Activated T-helper 1 cell treated with anti-CD3 and anti-CD28 coated beads, Interleukin-2, amount 50 U/mL, for 16 hours (primary cell): ENCODE measurements at places on chromosomes 16 and 17.

DNA sequence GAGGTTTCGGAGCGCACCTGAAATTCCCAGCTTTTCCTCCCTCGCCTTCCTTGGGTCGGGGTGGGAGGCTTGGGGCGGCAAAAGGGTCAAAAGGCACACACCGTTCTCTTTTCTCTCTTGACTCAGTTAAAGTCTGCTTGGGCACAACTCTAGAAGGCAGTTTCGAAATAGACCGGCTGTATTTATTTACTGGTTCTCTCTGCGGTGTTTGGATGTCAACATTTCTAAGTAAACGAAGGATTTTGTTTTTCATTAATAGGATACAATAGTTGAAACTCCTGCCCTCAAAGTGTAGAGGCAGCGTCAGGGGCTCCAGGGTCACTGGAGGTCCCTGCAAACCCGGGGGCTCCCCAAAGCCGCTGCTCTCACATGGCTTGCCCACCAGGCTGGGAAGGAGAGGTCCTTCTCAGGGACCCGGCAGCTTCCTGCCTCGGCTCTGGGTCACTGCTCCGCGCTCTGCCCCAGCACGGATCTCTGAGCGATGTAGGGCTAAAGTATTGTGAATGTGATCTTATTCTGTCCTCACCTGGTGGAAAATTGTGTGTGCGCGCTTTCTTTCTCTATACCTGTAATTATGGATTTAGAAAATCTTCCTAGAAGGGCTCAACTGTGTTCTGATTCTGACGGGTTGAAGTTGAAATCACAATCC, 952 bp downstream of the BMERB1 start:
- no peak for DNase-seq

- no peak for DNase-seq
These were observed 2.4 kb downstream of the AMFR start for GRCh38 chr16:56422896-56423441.

- no peak for DNase-seq
These were observed 3.1 kb downstream of the ATF7IP2 start for GRCh38 chr16:10388988-10389387.

DNA sequence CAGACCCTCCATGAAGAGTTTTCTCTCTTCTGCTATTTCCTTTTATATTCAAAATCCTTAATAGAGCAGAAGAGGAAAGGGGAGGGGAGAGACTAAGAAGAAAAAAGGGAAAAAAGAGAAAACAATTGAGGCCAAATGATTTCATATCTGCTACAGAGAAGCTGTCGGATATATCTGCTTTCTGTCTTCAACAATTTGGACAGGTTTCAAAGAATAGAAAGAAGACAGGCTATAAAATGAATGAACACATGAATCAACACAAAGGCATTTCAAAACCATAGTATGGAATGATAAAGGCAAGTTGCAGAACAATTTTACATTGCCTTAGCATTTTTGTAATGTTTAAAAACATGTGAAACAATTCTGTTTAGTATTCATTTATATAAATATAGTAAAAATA, 4.7 kb upstream of the CMTR2 start:
- DNase-seq, result no peak

DNA sequence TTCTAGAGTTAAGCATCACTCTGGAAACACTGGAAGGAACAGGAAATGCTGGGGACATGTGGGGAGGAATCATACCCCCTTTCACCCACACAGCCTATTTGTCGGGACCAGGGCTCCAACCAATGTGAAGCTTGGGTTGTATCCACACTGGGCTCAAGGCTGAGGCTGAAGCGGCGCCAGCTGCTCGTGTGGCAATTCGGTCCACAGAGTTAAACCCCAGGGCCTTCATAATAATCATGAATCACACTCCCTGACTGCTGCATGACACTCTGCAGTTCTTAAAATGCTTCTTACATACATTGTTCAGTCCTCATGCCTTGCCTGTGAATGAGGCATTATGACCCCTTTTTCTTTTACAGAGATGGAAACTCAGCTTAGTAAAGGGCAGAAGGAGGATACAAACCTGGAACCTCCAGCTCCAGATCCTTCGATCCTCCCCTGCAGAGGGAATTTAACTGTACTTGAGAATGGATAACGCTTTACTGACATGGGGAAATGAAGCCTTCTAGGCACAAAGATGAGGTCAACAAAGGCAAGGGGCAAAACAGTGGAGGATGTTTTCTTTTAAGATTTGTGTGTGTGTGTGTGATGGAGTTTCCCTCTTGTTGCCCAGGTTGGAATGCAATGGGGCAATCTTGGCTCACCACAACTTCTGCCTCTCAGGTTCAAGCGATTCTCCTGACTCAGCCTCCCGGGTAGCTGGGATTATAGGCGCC, 72.7 kb downstream of the SOX9 start:
- no peak for DNase-seq

- no peak for DNase-seq
These were observed 733 bp downstream of the CHRNB1 start for GRCh38 chr17:7445619-7445968.

GRCh38 chr16:70579648-70580630, 56.3 kb downstream of the SF3B3 start:
- DNase-seq, result no peak

DNA sequence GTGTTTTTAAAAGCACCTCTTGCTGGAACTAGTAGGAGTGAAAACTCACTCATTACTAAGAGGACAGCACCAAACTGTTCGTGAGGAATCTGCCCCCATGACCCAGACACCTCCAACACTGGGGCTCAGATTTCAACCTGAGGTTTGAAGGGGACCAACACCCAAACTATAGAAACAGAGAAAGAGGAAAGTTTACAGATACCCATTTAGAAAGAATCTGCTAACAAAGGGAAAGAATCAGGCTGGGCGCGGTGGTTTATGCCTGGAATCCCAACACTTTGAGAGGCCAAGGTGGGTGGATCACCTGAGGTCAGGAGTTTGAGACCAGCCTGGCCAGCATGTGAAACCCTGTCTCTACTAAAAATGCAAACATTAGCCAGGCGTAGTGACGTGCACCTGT, 3.4 kb upstream of the CSNK1D start:
- DNase-seq, result no peak

- DNase-seq, result no peak
These were observed 12.8 kb upstream of the SKAP1 start for GRCh38 chr17:48442819-48443218.

DNA sequence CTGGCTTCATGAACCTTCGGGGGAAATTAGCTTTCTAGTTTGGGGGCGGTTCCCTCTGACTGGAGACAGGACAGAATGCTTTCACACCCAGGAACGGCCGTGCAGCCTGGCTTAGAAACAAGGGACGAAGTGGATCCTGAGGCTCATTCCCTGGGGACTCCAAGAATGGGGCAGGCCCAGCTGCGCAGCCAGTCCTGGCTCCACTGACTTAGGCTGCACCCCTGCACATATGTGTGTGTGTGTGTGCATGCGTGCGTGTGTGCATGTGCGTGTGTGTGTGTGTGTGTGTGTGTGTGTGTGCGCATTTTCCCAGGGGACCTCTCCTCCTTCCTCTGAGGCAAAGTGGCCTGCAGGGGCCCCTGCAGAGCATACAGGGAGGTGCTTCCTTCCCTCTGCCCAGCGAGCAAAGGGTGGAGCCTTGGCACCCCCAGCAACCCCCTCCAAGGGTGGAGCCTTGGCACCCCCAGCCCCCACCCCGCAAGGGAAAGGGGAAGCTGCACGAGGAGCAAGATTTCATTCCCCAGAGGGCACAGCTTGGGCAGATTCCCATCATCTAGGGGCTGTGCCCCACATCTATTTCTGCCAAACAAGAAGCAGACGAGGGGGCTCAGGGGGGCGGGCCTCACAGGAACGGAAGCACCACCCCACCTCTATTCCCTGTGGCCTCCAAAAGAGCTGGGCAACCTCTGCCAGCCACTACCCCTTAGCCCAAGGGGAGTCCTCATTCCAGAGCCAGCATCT, 97.6 kb upstream of the CBX4 start:
- no peak for DNase-seq

GRCh38 chr16:16881814-16882213, 502.9 kb downstream of the NPIPA7 start:
- DNase-seq, result no peak

- no peak for DNase-seq
These were observed 20.0 kb upstream of the LRRC75A start for GRCh38 chr17:16512011-16512410.

DNA sequence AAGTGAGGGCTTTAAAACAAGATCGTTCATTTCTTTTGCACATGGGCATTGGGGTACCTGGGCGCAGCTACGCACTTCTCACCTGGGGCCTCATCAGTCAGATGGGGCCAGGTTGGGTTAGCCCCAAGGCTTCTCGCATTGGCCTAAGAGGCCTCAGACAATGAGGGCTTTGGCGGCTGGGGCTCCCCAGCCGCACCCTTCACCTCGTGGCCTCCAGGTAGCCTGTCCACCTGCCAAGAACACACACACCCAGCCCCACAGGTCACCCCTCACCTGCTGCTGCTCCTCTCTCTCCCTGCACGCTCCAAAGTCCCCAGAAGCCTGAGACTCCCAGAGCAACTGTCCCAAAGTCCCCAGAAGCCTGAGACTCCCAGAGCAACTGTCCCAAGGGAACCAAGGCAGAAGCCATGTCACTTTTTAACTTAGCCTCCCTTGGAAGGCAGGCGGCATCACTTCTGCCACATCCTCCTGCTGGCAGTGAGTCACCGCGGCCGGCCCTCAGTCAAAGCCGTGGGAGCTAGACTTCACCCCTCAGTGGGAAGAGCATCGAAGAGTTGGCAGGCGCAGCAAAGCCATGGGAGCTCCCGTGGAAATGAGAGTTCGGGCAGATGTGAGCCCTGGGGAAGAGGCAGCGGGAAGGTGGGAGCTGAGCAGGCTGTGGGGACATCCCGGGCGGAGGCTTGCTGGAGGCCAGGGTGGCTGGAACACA, 78.9 kb upstream of the PLCG2 start:
- DNase-seq, result no peak

DNA sequence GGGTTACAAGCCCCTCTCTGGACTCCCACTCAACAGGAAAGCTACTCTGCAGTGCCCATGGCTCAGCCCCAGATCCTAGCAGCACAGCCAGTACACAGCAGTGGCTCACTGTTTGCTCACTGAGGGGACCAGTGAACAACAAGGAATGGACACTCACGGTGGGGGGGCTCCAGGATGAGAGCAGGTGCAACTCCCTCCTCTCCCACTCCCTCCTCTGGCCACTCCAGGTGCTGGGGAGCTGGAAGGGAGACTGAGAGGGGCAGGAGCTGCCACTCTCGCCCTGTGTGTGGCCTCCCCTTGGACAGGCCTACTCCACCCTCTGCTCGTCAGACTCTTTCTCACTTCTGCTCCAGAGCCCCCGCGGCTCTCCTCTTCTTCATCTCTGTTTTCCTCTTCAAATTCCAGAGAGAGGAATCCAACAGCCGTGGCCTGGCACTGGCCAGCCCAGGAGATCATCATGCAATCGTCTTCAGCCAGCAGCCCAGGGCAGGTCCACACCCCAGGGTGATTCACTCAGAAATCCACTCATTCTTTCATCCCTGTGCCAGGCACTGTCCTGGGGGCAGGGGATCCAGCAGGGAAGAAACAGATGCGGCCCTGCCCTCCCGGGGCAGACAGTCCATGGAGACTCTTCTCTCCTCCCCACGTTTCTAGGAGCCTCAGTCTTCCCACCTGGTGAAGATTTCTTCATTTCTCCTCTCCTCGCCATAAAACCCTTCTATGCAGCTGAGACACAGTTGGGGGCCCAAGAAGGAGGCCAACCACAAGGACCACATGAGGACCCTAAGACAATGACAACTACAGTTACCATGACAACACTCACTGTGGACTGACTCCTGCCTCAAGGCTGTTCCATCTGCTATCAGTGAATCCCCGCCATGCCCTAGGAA, 30.7 kb downstream of the CFAP20 start:
- no peak for DNase-seq

GRCh38 chr16:89192956-89193575, 7.3 kb downstream of the SLC22A31 start:
- no peak for DNase-seq

DNA sequence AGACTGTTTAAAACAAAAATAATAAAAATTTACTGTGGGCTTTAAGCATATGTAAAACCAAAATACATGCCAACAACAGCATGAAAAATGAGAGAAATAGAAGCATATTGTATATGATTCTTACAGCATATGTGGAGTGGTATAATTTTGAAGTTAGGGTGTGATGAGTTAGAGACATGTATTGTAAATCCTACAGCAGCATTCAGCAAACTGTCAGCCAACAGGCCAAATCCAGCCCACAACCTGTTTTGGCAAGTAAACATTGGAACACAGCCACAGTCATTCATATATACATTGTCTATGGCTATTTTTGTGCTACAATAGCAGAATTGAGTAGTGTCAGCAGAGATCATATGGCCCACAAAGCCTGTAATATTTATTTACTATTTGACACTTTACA, 42.3 kb downstream of the ZNF18 start:
- no peak for DNase-seq

DNA sequence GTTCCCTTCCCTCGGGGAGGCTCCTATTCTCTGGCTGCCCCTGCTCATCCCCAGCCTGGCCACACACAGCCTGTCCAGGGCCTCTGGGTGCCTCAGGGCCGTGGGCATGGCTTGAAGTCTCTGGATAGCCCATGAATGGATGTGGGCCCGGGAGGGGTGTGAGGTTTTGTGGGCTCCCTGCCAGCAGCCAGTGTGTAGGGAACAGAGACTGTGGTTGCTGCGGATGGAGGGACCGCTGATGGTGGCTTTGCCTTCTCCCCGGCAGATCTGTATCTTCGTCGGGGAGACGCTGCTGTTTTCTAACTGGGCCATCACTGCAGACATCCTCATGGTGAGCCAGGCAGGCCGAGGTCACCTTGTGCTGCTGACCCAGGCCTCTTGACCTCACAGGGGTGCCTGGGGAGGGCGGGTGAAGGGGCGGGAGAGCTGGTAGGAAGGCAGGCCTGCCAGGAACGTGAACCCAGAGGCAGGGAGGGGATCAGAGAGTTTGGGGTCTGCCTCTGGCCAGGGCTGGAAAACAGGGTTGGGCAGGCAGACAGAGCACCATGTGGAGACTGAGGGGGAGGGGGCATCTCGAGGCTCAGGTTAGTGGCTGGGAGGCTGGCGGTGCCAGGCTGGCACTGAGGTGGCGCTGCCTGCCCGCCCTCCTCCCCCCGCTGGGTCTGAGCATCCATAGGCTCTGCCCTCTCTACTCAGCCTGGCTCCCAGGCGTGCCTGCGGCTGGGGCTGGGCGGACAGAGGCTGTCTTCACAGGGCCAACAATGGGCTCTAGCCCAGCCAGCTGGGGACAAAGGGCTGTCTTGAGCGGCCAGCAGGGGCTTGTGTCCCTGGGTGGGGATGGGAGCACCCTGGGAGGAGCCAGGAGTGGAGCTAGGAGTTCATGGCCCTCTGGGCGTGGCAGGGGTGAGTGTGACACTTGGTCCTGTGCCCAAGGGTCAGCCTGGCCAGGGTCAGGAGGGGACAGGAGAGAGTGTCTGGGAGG, 21.4 kb downstream of the MYBBP1A start:
- DNase-seq, result no peak
